Mesendoderm (in vitro differentiated cells): ENCODE measurements at places on chromosomes 12 and 14.

- no peak for DNase-seq
These were observed 618.6 kb upstream of the TMEM132C start for GRCh38 chr12:127648321-127648720.

GRCh38 chr14:93834699-93835371 lies 46.5 kb upstream of the PRIMA1 start:
- no peak for DNase-seq

- no peak for DNase-seq
These were observed 186.2 kb upstream of the C14orf180 start for GRCh38 chr14:104393199-104393897.

- DNase-seq: no peak
These were observed 243.9 kb downstream of the DIO2 start for GRCh38 chr14:79967453-79967852.
